Neural crest cell (in vitro differentiated cells): ENCODE measurements at places on chromosomes 1 and 21. TPM values are rescaled to one million over a fixed set of nuclear protein-coding genes. Genes with fewer than 3 reads are reported as not detected.

DNA sequence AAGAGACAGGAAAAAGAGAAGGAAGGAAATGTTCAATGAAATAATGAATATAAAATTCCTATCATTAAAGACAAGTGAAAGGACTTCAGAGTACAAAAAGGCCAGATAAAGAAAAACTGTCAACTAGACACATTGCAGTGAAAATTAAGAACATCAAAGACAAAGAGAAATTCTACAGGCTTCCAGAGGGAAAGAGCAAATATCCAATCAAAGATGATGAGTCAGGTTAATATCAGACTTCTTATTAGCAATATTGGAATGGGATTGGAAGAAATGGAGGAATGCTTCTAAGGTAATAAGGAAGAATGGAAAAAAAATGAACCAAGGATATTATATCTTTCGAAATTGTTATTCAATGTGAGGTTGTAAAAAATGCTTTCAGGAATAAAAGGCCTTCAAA, 7.8 kb downstream of the PLA2G2A start:
- H3K27me3 ChIP-seq = peaks cover 15% of the 10 kb centered on the region
- no peak for DNase-seq
- no peak overlapping the region for H3K4me3 ChIP-seq
- H3K27ac ChIP-seq = no peak overlapping the region
- H3K36me3 ChIP-seq = no peaks in the 10 kb centered on the region

DNA sequence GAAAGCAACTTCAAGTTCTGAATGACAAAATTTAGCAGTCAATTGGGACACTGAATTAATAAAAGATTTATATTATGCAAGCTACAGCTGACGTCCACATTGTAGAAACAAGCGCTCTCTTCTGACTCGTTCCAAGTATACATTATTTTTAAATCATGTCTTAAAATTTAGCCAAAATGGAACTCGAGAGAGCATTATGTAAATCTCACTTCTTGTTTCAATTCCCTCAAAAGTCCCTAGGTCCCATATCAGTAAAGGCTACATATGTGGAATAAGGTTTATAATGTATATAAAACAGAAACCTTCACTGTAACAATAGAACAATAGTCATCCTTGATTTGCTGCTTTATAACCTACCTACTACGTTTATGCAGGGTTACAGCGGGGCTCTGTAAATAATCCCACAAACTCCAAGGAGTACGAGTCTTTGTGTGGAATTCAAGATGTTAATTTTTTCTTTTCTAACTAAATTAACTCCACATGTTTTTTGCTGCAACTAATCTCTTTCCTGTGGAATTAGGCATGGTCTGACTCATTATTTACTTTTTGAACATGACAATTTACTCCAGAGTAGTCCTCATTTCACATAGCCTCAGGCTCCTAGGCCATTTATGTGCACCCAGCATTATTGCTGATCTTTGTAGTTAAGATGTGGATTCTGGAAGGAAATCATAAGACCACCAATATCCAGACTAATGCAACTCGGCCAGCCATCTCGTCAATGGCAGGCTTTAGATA, 785.1 kb downstream of the LTN1 start:
- no peak for DNase-seq
- peaks cover 2% of the 10 kb centered on the region for H3K27me3 ChIP-seq
- H3K27ac ChIP-seq = no peak overlapping the region
- H3K36me3 ChIP-seq = no peaks in the 10 kb centered on the region
- no peak overlapping the region for H3K4me3 ChIP-seq
- no peaks in the 10 kb centered on the region for H3K4me1 ChIP-seq

- no peaks in the 10 kb centered on the region for H3K4me1 ChIP-seq
- H3K36me3 ChIP-seq = peaks cover 21% of the 10 kb centered on the region
- DNase-seq = no peak
- H3K27ac ChIP-seq = no peak overlapping the region
- H3K27me3 ChIP-seq = no peaks in the 10 kb centered on the region
Measured at GRCh38 chr1:23091545-23091944, 72.3 kb downstream of the KDM1A start.

- no peak for DNase-seq
- H3K4me1 ChIP-seq = no peaks in the 10 kb centered on the region
- peaks cover 12% of the 10 kb centered on the region for H3K27me3 ChIP-seq
- no peak overlapping the region for H3K27ac ChIP-seq
Measured at GRCh38 chr1:59978511-59978910, 51.9 kb upstream of the CYP2J2 start.

GRCh38 chr1:156859523-156860112, 701 bp upstream of the INSRR start:
- DNase-seq = peak; percentile 37
- peaks cover 30% of the 10 kb centered on the region for H3K4me1 ChIP-seq
- H3K36me3 ChIP-seq = no peaks in the 10 kb centered on the region
- peaks cover 83% of the 10 kb centered on the region for H3K27me3 ChIP-seq
- peak overlapping the region; percentile 66 for H3K4me3 ChIP-seq

- DNase-seq = no peak
- no peaks in the 10 kb centered on the region for H3K27me3 ChIP-seq
- H3K36me3 ChIP-seq = no peaks in the 10 kb centered on the region
Measured at GRCh38 chr1:116493484-116494352, 77.1 kb downstream of the CD58 start.

GRCh38 chr1:61348025-61348665, 265.8 kb downstream of the NFIA start:
- no peak for DNase-seq
- H3K36me3 ChIP-seq = no peaks in the 10 kb centered on the region
- no peak overlapping the region for H3K27ac ChIP-seq

DNA sequence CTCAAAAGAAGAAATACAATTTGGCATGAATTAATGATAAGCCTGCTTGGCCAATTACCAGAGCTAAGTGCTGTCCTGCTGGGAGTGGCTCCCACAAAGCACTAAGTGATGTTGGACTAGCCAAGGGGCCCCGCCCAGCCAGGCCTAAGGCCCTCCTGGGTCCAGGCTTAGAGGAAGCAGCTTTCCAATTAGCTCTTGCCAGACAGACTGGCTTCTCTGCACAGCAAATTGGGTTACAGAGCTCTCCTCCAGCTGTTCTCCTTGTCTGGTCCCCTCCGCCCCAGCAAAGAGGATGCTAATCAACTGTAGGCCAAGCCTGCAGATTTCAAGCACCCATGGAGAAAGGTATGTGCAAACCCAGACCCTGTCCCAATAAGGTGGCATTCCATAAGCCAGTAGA, 151.9 kb downstream of the DMRTA2 start:
- H3K36me3 ChIP-seq = no peaks in the 10 kb centered on the region
- H3K27ac ChIP-seq = no peak overlapping the region
- H3K4me1 ChIP-seq = no peaks in the 10 kb centered on the region
- peaks cover 2% of the 10 kb centered on the region for H3K27me3 ChIP-seq
- H3K4me3 ChIP-seq = no peak overlapping the region

- H3K4me3 ChIP-seq = peak overlapping the region; percentile 79
- peak; percentile 41 for DNase-seq
- H3K4me1 ChIP-seq = peaks cover 24% of the 10 kb centered on the region
- peaks cover 9% of the 10 kb centered on the region for H3K36me3 ChIP-seq
Measured at GRCh38 chr1:35725596-35725995, 6.9 kb upstream of the C1orf216 start.

DNA sequence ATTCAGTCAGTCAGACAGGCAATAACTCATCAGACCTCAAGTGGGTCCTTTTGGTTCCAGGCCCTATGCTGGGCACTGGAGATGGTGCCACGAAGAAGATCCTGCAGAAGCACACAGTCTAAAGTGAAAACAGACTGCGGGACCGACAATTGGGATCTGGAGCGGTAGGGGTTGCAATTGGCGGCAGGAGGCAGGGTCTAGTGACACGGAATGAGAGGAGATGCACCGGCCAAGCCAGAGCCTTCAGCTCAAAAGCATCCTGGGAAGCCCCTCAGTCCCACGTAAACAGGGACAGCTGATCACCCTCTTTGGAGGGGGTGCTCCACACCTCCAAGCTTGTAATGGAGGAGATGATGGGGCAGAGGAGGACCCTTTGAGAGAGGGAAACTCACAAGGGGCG, 56.2 kb downstream of the KLHDC7A start:
- DNase-seq = no peak
- no peak overlapping the region for H3K27ac ChIP-seq
- no peaks in the 10 kb centered on the region for H3K36me3 ChIP-seq
- peaks cover 72% of the 10 kb centered on the region for H3K27me3 ChIP-seq

- peaks cover 7% of the 10 kb centered on the region for H3K36me3 ChIP-seq
- no peak for DNase-seq
- no peak overlapping the region for H3K27ac ChIP-seq
- no peaks in the 10 kb centered on the region for H3K27me3 ChIP-seq
Measured at GRCh38 chr1:3005771-3006170, 15.5 kb upstream of the ACTRT2 start.

GRCh38 chr1:228497817-228498216, 10.6 kb downstream of the RNF187 start:
- no peak overlapping the region for H3K4me3 ChIP-seq
- H3K27ac ChIP-seq = no peak overlapping the region
- H3K36me3 ChIP-seq = peaks cover 5% of the 10 kb centered on the region
- DNase-seq = no peak
- peaks cover 18% of the 10 kb centered on the region for H3K4me1 ChIP-seq

GRCh38 chr21:35075546-35075945, 26.4 kb upstream of the RUNX1 start:
- no peaks in the 10 kb centered on the region for H3K36me3 ChIP-seq
- DNase-seq = no peak
- no peak overlapping the region for H3K4me3 ChIP-seq
- no peak overlapping the region for H3K27ac ChIP-seq
- peaks cover 13% of the 10 kb centered on the region for H3K4me1 ChIP-seq

DNA sequence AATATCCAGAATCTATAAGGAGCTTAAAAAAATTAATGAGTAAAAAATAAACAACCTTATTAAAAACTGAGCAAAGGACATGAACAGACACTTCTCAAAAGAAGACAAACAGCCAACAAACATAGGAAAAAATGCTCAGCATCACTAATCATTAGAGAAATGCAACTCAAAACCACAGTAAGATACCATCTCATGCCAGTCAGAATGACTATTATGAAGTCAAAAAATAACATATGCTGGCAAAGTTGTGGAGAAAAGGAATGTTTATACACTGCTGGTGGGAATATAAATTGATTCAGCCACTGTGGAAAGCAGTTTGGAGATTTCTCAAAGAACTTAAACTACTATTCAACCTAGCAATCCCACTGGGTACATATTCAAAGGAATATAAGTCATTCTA, 25.3 kb downstream of the PIGK start:
- H3K4me3 ChIP-seq = no peak overlapping the region
- H3K36me3 ChIP-seq = peaks cover 5% of the 10 kb centered on the region
- no peak for DNase-seq
- no peaks in the 10 kb centered on the region for H3K4me1 ChIP-seq

DNA sequence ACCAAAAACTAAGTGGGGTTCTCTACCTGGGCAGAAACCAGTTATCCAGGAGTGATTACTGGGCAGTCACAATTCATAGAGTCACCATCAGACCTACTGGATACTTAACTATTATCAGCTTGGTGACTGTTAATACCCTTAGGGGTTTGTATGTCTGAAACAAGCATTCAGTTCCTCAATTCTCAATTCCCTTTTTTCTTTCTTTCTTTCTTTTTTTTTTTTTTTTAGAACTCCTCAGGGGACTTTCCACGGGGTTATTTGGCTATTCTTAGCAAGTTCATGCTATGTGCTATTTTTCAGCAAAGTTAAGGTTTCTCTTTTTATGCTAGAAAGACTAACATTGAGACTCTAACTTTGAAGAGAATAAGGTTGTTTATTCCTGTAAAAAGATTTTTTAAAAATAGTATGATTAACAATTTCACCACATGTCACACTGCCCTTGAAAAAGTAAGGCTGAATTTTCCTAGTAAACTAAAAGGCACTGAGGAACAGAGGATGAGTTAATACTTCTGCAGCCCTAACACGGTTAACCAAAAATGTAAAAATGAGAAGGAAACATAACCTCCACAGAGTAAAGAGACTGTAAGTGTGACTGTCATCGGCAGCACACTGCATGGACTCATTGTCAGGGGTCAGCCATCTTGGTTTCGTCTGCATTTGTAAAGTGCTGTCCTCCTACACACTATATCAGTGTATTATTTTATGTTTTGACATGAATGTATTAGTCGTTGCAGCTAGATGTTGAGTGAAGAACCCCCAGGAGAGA, 310.2 kb downstream of the NTNG1 start:
- no peak overlapping the region for H3K27ac ChIP-seq
- H3K4me1 ChIP-seq = no peaks in the 10 kb centered on the region
- no peak for DNase-seq
- no peak overlapping the region for H3K4me3 ChIP-seq
- no peaks in the 10 kb centered on the region for H3K27me3 ChIP-seq
- H3K36me3 ChIP-seq = no peaks in the 10 kb centered on the region

GRCh38 chr1:46152016-46152415, 19.6 kb upstream of the PIK3R3 start:
- H3K36me3 ChIP-seq = no peaks in the 10 kb centered on the region
- H3K27me3 ChIP-seq = no peaks in the 10 kb centered on the region
- DNase-seq = no peak
- no peak overlapping the region for H3K4me3 ChIP-seq
- no peak overlapping the region for H3K27ac ChIP-seq

DNA sequence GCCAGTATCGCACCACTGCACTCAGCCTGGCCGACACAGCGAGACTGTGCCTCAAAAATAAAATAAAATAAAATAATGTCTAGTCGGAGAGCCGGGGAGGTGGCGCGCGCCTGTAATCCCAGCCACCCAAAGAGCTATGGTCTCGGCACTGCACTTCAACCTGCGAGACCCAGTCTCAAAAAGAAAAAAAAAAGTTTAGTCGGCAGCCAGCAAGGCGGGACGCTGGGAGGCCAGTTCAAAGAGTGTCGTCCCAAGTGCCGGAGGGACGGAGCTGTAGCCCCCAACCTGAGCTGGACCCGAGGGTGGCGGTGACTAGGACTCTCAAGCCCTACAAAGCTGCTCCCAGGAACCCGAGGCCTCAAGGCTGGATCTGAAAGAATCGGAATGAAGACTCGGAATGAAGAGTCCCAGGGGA, 632 bp upstream of the FALEC start:
- H3K27ac ChIP-seq = peak overlapping the region; percentile 88
- H3K27me3 ChIP-seq = peaks cover 4% of the 10 kb centered on the region
- H3K4me1 ChIP-seq = peaks cover 23% of the 10 kb centered on the region
- peak overlapping the region; percentile 96 for H3K4me3 ChIP-seq

- no peaks in the 10 kb centered on the region for H3K4me1 ChIP-seq
- H3K27ac ChIP-seq = no peak overlapping the region
- no peak for DNase-seq
Measured at GRCh38 chr1:21592086-21592865, 76.9 kb downstream of the RAP1GAP start.

Gene GPR37L1
- 0.05 TPM in 1 of 2 replicates, not detected in the other for total RNA-seq

Gene SLC30A10
- total RNA-seq = 0.63 and 0.73 TPM in 2 replicates

Gene CHAF1B
- 30.3 and 32.3 TPM in 2 replicates for total RNA-seq

Gene KRTAP11-1
- total RNA-seq = not detected in 2 replicates

Gene SH2D5
- 3.2 TPM in 2 replicates for total RNA-seq

Gene RNU1-3
- total RNA-seq = 2,478 and 3,042 TPM in 2 replicates
